ENCODE measurements at places on chromosomes 6 and 20.

GRCh38 chr6:6376845-6377244 lies 56.4 kb upstream of the F13A1 start:
- DNase-seq, result no peak

- no peak for DNase-seq
Measured at GRCh38 chr6:137430954-137431353, 63.2 kb downstream of the OLIG3 start.

- no peak for DNase-seq
Measured at GRCh38 chr6:298233-299103, 6.2 kb downstream of the DUSP22 start.

DNA sequence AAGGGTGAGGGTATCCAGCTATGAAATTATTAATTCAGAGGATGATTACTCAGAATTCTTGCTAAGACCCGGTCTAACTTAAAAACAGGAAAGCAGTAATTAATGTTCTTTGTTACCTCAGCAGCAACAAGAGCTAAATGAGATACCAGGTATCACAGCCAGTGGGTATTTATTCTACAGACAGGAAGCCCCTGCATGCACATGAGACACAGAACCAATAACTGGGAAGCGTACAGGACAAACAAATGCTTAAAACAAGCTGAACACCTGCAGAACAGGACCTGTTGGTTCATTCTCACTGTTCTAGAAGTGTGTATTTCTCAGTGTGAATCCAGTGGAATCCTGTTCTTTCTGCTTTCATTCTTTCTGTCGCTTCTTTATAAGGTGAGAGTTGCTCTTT lies 30.9 kb downstream of the SCML4 start:
- DNase-seq, result no peak

DNA sequence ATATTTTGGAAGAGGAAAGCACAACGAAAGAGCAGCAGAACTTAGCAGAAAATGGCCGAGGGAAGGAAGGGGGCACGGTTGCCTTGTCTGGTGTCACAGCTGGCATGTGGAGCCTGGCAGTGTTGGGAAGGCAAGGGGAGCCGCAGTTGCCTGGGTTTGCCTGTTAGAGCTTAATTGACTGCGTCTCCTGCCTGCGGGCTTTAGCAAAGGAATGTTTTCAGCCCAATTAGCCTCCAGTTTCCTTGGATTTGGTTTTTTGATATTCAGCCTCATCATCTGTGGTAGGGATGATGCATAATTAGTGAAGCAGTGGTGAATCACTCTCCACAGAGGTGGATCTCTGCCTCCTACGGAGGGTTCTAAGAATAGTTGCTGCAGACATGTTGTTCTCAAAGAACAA lies 832.6 kb downstream of the QKI start:
- DNase-seq, result no peak

GRCh38 chr6:148109732-148110131 lies 232.9 kb upstream of the SASH1 start:
- no peak for DNase-seq

DNA sequence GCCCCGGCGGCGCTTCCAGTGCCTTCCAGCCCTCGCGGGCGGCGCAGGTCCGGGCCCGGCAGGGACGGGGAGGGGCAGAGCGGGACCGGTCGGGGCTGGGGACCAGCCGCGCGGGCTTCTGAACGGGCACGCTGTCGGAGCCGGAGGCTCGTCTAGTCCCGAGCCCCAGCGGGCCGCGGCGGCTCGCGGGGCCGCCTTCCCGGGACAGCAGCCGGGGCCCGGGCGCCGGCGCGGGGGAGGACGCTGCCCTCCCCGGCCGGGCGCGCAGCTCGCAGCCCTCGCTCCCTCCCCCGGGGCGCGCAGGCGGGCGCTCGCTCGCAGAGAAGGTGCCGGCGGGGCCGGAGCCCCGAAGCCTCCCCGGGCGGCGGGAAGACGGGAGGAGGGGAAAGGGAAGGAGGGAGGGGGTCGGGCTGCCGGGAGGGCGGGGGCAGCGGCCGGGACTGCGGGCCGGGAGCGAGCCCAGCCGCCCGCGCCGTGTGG lies 696 bp upstream of the SIRPA start:
- DNase-seq, result peak; percentile 10

DNA sequence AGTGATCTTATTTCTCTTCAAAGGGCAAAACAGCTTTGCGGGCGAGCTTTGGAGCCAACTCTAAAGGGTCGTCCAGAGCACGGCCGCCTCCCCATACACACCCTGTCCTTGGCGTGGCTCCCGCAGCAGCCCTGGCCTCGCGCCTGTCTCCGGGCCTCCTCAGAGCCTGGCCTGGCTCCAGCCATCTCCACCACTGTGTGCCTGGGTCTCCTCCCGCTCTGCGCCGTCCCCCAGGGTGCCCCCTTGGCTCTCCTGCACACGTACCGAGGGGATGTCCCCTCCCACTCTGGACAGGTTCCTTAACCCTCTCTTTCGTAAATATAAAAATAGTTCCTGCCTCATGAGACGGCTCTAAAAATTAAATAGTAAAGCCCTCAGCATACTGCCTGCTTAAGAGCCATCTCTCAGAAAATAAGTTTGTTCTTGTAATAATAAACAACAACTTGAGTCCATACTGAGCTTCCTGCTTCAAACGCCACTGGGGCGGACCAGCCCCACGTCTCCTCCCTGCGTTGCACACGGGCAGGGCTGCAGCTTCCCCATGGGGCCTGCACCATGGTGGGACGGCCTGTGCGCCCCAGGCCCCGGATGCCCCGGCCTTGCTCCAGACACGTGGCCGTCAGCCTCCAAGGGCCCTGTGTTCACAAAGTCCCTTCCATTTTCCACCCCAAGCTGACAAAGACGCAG lies 226.2 kb downstream of the TTLL2 start:
- DNase-seq, result no peak

- no peak for DNase-seq
Measured at GRCh38 chr6:3831761-3832530, 17.2 kb upstream of the FAM50B start.

GRCh38 chr6:106114492-106114891 lies 28.4 kb downstream of the PRDM1 start:
- DNase-seq, result peak; percentile 55

DNA sequence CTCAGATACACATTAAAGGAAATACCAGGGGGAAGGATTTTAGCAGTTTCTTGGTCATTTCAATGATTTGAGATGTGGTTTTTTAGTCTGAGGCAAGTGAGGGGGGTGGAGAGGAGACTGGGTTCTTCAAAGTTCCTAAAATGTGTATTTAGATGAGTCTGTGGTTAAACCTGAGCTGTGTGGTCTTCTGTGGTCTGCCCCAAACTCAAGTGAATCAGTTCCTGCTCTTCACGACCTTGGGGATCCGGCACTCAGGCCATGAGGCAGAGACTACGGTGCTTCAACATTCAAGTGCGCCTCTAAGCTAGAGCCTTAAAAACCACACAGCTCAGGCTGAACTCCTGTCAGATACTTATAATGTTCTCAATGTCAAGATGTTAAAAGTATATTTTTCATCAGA lies 406.7 kb downstream of the LMBRD1 start:
- DNase-seq, result no peak

DNA sequence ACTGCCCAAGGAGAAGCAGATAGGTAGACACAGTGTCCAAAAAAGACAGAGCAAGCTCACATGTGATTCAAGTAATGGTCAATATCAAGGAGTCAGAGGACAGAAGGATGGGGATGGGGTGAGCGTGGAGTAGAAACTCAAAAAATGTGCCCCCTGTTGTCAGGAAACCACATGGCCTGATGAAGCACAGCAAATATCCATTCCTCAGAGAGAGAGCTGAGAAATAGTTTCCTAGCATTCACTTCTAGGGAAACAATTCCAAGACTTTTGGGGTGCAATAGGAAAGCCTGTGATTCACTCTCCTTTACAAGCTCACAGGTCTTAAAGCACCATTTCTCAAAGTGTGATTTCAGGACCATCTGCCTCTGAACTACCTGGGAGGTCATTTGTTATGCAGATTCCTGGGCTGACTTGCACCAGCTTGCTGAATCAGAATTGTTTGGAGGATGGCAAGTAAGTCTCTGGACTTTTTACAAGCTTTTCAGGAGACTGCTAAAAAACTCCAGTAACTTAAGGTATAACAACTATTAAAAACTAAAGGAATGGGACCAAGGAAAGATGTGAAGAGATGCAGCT lies 432.8 kb downstream of the HDGFL1 start:
- no peak for DNase-seq

DNA sequence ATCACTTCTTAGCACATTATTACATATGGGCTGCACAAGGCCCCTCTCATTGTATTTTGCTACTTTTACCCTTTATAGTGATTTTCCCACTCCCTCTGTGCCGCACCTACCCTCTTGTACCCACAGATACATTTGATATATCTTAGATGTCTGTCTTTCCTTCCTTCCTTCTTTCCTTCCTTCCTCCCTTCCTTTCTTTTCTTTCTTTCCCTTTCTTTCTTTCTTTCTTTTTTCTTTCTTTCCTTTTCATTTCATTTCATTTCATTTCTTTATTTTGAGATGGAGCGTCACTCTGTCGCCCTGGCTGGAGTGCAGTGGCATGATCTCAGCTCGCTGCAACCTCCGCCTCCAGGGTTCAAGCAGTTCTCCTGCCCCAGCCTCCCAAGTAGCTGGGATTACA lies 12.2 kb downstream of the POLH start:
- DNase-seq, result no peak

DNA sequence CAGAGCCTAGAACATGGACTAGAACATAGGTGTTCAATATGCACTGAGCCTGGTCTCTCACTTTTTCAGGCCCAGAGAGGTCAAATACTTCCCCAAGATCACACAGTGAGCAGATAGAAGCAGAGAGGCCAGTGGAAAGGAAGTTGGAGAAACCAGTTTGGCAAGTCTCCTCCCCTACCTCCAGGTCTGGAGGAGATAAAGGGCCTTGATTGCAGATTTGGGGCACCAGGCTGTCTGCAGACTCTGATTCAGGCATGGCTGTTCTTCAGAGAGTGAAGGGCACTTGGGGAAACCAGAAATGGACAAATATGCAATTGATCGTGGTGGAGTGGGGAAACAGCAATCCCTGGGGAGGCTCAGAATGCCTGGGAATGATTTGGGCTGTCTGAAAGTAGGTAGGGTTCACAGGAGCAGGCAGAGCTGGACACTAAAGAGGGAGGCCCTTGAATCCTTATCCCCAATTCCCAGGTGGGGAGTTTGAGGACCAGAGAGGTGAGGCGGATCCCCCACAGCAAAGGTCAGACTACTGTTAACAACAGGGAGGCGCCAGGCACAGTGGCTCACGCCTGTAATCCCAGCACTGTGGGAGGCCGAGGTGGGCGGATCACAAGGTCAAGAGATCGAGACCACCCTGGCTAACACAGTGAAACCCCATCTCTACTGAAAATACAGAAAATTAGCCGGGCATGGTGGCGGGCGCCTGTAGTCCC lies 2.3 kb downstream of the PEDS1 start:
- DNase-seq, result no peak

- DNase-seq, result no peak
Measured at GRCh38 chr6:141463237-141463977, 669.3 kb upstream of the GJE1 start.

DNA sequence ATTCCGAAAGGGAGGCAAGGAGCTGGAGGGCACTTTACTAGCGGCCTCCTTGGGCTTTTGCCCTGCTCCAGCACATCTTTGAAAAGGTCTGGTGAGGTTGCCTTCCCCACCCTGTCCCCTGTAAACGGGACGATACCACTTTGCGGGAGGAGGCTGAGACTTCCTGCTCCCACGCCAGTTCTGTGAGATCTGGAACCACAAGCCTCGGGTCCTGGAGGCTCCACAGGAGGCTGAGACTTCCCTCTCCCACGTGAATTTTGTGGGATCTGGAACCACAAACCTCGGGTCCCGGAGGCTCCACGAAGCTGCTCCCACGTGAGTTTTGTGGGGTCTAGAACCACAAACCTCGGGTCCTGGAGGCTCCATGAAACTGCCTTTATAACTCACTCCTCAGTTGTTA lies 209.3 kb downstream of the DLL1 start:
- DNase-seq, result no peak

DNA sequence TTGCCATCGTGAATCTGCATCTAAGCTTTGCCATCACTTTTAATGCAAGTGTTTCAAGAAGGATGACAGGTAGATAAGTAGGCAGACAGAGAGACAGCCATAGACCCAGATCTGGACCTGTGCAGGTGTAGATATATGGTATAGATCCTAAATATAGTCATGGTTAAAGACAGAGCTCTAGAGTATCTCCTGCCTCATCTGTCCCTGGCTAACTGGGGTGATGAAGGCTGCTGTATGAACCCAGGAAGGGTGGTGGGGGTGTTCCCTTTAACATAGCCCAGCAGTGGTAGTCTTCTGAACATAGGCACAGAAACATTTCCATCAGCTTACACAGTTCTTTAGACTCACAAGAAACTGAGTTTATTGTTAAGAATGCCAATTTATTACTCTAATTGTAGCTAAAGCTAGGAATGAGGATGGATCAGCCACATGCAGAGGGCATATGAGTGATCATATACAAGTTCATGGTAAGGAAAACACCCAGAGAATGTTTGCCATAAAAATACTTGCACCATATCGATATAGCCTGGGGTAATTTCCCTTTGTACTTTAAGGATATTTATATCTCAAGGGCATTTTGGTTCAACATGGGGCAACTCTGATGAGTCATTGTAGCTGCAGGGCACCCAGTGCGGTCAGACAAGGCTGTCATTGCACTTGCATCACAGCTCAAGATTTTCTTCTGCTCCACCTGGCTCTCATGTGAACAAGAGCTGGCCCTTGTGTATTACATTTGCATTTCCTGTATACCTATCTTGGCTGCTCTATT lies 587.2 kb downstream of the EPM2A start:
- no peak for DNase-seq

All from stimulated activated CD4-positive, alpha-beta T cell treated with anti-CD3 and anti-CD28 coated beads, Interleukin-4, amount 100 ng/mL, for 1 hour (primary cell).